ENCODE measurements at places on chromosomes 6 and 20.

GRCh38 chr6:32413427-32414047 lies 6.6 kb upstream of the BTNL2 start:
- peak; percentile 71 for DNase-seq

DNA sequence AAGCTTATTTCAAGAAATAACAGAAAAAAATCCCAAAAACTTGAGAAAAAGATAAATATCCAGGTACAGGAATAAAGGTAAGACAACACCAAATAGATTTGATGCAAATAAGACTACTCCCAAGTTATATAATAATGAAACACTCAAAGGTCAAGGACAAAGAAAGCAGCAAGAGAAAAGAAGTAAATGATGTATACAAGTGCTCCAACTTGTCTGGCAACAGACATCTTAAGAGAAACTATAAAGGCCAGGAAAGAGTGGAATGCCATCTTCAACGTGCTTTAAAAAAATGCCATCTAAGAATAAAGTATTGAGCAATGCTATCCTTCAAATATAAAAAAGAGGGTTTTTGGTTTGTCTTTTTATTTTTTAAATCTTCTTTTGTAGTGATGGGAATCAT lies 54.2 kb downstream of the REV3L start:
- DNase-seq = no peak

- no peak for DNase-seq
These were observed 349.2 kb downstream of the TPBG start for GRCh38 chr6:82712826-82713225.

GRCh38 chr6:439641-440167 lies 48.2 kb downstream of the IRF4 start:
- no peak for DNase-seq

- no peak for DNase-seq
These were observed 1.5 kb downstream of the RPS18 start for GRCh38 chr6:33273129-33273923.

DNA sequence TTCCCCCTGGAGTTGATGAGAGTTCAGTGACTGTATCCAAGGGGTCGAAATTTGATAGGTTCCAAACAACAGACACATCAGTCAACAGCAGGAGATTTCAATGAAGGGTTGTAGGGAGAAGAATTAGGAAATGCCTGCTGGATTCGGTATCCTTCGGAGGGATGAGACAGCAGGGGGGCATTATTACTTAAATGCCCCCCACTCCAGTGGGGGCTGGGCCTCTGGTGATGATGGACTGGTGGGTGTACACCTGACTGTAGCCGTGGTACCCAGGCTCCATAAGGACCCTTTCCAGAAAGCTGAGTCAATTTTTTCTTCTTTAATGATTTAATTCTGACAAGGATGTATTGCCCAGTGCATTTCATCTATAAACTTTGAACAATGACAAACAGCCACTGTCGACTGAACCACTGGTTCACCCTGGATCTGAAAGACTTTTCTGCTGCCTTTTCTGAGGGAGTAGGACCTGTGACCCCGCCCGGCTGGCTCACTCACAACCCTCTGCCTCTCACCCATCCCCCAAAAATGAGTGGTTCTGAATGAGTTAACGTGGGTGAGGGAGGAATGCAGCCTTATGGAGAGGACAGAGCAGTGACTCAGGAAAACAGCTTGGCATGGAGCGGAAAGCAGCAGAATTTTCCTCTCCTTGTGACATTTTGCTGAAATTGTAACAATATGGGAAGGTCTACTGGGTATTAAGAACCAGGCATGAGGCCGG lies 41.0 kb downstream of the ZMYND8 start:
- DNase-seq = no peak
